Glomerular endothelial cell (primary cell): ENCODE measurements at places on chromosomes 12 and 14. TPM values are rescaled to one million over a fixed set of nuclear protein-coding genes. Genes with fewer than 3 reads are reported as not detected.

ASPG gene
- total RNA-seq, result not detected in 2 replicates

OASL gene
- total RNA-seq, result 0.39 and 2.4 TPM in 2 replicates

SCN8A gene
- total RNA-seq, result 2.0 and 7.1 TPM in 2 replicates

SYCP3 gene
- total RNA-seq, result 2.0 TPM in 1 of 2 replicates, not detected in the other

KITLG gene
- total RNA-seq, result 64.9 and 86.0 TPM in 2 replicates

OR4E2 gene
- not detected in 2 replicates for total RNA-seq

DNA sequence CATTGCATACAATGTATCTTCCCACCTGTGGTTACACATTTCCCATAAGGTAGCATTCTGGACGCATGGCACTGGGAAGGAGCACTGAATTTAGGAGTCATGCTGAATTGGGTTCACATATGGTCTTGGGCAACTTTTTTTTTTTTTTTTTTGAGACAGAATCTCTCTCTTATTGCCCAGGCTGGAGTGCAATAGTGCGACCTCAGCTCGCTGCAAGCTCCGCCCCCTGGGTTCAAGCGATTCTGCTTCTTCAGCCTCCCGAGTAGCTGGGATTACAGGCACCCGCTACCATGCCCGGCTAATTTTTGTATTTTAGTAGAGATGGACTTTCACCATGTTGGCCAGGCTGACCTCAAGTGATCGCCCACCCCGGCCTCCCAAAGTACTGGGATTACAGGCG is 13.3 kb downstream of the DIP2B start:
- DNase-seq, result no peak

GRCh38 chr14:104080376-104081260 is 4.9 kb upstream of the ASPG start:
- DNase-seq, result no peak

GRCh38 chr12:57511161-57511560 is 9.2 kb downstream of the DDIT3 start:
- DNase-seq, result no peak

GRCh38 chr14:102590667-102591099 is 1.8 kb upstream of the RCOR1 start:
- DNase-seq, result no peak

DNA sequence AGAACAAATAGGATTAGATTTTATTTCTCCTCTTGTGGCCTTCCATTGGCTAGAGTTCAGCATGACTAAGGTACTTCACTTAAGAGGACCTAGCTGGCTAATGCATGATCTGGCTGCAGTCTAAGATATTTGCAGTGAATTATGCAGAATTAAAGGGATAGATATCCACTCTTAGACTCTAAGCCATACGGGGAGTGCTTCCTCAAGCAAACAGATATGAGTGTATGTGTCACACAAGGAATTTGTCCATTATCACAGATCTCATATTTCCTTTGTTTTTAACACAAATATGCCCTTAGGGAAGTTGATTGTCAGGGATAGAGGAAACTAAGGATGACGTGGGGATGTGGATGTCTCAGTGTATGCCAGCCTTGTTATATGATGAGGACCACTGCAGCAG is 88.1 kb upstream of the DHRS4 start:
- DNase-seq, result no peak

DNA sequence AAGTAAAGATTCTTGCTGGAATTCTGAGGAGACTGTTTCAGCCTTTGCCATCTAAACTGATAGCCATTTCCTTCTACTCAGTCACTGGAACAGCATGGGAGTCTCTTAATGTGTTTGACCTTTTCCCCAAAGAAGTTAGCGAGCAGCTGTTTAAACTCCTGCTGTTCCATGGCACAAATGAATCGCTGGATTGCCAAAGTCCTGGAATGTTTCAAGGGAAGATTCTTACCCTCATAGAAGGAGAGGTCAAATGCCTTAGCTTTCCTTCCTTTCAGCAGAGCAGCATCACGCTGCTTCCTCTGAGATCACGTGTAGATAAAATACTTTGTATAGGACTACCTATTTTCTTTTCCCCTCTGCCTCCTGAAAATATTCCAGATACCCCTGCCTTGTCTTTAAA is 10.5 kb upstream of the NR2C1 start:
- peak; percentile 45 for DNase-seq

GRCh38 chr12:47160316-47161244 is 80.8 kb upstream of the AMIGO2 start:
- DNase-seq, result no peak

DNA sequence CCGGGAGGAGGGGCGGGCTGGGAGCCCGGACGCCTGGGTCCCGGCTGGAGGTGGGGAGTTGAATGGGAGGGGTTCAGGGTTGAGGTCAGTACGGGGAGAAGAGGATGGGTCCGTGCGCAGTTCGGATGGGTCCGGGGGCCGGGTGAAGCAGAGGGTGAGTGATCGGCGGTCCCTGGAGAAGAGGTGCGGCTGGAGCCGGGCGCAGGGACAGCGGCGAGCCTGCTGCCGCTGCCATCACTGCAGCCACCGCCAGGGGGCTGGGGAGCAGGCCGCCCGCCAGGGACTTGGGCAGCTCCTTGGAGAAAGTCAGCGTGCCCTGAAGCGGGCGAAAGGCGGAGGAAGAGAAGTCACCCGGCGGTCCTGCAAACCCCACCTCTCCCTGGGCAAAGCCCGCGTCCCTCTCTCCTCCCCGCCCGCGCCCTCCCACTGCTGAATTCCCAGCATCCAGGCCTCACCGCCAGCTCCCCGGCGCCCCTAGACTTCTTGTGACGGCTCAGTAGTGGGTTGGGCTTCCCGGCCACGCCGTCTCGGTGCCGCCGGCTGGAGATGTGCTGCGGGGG is 6.0 kb upstream of the GPR84 start:
- DNase-seq, result no peak

DNA sequence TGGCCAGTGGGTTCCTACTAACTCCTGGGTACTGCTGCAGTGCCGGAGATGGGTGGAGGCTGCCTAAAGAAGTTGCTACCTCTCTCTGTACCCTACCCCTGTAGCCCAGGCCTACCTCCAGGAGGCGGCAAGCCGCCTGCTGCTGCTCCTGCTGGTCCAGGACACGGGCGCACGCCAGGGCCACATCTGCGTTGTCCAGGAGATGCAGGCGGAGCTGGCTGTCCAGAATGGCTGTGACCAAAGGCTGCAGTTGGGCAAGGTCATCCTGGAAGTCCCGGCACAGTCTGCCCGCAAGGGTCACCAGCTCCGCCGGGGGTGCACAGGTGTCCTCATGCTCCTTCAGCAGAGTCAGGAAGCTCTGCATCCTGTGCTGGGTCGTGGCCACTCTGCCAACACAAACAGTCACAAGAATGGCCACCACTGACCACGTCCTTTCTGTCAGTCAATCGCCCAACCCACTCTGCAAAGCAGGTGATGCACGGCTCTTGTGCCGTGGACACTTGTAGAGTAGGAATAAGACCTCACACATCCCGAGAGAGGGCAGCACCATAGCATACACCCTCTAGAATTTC is 1.6 kb downstream of the ANHX start:
- no peak for DNase-seq

GRCh38 chr14:72742118-72742837 is 151.6 kb downstream of the DPF3 start:
- DNase-seq, result no peak

GRCh38 chr12:132089407-132089910 is 54.7 kb downstream of the DDX51 start:
- DNase-seq, result no peak

DNA sequence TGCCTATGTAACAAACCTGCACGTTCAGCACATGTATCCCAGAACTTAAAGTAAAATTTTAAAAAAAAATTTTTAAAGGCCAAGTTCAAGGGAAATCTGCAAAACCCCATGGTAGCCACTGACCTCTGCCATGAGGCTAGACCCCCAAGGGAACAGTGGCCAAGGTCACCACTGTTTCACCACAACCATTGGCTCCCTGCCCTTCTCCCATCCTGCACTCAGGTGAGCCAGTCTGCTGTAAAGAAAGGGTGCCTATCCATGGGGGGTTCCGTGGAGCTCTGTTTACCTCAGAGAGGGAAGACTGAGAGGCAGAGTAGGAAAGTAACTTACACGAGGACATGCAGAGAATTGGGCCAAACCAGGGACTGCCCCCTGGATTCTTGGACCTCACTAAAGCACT is 38.6 kb downstream of the VWF start:
- DNase-seq, result no peak

DNA sequence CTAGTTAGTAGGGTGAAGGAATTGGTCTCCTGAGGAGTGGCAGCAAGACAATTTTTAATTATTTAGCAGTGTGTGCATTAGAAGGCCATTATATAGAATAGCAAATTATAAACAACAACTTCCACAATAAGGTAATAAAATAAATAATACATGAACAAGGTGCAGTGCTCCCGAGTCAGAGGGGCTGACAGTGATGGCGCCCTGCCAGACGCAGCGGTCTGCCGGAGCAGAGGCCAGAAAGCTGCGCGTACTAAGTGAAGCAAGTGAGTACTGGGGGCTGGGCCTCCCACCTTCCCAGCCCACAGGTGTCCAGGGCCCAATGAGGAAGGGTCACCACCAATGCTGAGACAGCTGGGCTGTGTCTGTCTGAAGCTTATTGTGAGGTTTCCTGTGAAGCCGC is 72.0 kb upstream of the VRK1 start:
- DNase-seq, result no peak

GRCh38 chr12:3041558-3042164 is 35.5 kb upstream of the TSPAN9 start:
- peak; percentile 41 for DNase-seq

DNA sequence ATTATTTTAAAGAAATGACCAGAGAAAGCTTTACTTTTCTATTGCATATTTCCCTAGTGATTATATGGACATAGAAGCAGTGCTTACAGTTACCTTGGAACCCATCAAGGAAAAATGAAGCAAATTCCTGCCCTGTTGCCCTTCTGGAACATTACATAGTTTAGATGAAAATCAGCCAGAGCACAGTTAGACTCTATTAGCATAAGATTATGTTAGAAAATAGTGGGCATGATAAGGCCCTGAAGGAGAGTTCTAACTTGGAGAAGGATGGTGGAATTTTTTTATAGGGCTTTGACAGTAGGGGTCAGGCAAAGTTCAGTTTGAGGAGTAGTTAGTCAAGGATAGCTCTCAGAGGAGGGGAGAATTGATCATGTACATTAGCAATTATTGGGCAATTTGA is 74.3 kb downstream of the FUT8 start:
- no peak for DNase-seq

DNA sequence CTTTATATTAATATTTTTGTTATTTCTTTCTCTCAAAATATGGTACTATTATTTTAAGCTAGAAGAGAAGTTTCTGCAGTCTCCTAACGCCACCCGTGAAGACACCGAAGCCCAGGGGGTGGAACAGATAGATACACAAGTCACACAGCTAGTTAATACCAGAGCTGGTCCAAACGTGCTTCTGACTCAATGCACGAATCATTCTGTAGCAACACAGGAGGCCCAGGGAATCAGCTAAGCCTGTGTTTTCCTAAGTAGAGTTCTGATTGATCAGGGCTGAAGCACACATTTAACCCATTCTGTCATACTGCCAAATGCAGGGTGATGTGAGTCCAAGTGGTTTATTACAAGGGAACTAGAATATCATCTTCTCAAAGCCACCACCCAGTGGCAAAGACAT is 116.9 kb upstream of the PWP1 start:
- DNase-seq, result no peak

- DNase-seq, result no peak
Observed at GRCh38 chr12:89632778-89633177, 75.9 kb downstream of the ATP2B1 start.

- DNase-seq, result no peak
Observed at GRCh38 chr14:47619392-47619791, 56.0 kb downstream of the MDGA2 start.
